Hypothalamus (tissue), 51 donors: ENCODE measurements at places on chromosomes 12 and 14.

- DNase-seq: no peak
Observed at GRCh38 chr14:24058260-24058950, 6.6 kb downstream of the CARMIL3 start.

GRCh38 chr14:81394739-81395138 lies 5.4 kb downstream of the STON2 start:
- DNase-seq: no peak

DNA sequence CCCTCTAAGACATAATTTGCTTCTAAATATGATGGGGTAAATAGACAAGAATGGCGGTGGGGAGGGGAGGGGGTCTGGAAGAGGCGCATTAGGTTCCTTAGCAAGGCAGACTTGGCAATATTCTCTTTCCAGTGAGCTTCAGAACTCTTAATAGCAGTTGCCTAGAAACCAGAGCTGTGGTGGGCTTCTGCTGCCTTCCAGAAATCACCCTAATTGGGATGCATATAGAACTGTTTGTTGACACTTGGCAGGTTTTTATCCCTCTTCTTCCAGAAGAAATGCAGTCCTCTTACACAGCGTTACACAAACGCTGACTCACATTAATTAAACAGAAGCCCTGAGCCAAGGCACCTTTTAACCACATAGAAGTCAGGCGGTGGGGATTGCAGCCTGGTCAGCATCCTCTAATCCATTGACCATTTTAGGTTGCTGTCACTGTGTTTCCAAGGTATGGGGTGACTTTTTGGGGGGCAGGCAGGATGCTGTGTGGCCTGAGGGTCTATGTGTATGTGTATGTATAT lies 114.1 kb downstream of the CCDC60 start:
- no peak for DNase-seq

- DNase-seq: no peak
Observed at GRCh38 chr14:96083667-96084320, 44.6 kb downstream of the C14orf132 start.

DNA sequence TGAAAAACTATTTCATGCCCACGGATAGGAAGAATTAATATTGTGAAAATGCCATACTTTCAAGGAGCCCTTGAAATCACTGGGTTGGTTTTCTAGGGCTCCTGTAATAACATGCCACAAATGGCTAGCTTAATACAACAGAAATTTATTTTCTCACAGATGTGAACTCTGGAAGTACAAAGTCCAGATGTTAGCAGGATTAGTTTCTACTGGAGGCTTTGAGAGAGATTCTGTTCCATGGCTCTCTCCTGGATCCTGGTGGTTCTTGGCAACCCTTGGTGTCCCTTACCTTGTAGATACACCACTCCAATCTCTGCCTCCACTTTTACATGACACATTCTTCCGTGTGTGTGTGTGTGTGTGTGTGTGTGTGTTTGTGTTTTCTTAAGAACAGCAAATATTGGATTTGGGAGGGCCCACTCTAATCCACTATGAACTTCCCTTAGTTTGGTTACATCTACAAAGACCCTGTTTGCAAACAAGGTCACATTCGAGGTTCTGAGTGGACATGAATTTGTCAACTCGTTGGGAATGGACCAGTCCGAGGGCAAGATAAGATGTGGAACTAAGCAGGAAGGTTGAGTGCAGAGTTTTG lies 381.1 kb downstream of the IPO8 start:
- DNase-seq: no peak

- no peak for DNase-seq
Observed at GRCh38 chr12:30074916-30075315, 291.2 kb upstream of the TMTC1 start.

DNA sequence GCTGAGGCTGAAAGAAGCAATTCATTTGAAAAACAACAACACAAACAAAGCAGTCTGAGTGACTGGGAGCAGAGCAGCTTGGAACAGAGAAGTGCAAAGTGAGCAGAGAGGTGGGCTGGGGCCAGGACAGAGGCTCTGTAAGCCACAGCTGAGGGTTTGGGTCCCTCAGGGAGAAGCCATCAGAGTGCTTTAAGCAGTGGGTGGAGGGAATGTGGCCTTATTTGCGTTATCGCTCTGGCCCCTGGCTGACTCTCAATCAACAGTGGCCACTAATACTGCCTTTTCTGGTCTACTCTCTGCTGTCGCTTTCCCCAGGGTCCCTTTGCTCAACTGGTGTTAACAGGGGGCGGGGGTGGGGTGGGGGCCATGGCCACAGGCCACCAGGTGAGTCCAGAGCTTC lies 44.2 kb downstream of the IRF2BPL start:
- DNase-seq: no peak

DNA sequence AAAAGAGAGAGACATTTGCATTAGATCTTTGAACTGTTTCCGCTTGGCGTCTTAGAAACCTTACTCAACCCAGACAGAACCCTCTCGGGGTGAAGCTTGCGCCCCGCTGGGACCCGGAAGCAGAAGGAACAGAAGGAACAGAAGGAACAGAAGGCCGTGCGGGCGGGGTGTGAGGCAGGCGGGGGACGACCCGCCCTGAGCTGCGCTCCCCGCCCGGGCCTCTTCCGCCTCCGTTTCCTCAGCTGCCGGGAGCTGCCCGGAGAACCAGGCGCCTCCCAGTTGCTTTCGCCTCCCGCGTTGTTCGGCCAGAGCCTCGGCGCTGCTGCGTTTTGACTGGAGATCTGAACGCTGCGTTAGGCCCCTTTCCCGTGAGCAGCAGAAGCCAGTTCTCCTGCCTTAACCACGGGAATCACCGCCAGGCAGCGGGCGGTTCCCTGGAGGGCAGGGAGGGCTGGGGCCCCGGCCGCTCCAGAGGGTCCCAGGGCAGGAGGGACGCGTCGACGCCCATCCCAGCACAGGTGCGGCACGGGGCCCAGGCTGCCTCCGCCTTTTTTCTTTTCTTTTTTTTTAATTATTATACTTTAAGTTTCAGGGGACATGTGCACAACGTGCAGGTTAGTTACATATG lies 19.3 kb upstream of the MMP17 start:
- no peak for DNase-seq

DNA sequence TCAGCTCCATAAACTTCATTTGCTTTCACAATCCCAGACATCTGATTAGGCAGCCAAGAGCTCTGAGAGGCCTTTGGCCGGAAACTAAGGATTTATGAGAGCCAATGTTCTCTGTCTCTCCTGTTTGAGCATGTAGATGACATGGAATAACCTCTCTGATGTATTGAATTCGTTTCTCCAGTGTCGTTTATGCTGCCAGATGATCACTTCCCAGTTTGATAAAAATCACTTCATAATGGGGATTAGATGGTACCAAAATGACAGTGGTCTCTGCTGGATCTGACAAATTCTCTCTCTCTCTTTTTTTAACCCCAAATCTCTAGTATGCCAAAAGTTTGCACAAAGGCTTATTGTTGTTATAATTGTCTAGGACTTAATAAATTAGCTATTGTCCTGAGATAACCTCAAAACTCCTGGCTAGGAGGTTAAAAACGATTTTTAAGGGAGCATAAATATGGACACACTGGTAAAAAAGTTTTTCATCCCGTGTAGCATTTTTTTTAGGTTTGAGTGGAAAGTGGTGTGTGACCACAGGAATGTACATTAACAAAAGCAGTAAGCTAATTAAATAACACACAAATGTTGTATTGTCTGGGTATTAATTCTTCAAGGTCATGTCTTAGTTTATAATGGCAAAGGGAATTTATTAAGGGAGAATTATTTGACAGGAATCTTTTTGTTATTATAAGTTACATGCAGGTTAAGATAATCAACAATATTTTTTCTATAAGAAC lies 82.6 kb upstream of the USP44 start:
- DNase-seq: no peak

- DNase-seq: no peak
Observed at GRCh38 chr14:77565289-77565993, 51.0 kb downstream of the SPTLC2 start.

DNA sequence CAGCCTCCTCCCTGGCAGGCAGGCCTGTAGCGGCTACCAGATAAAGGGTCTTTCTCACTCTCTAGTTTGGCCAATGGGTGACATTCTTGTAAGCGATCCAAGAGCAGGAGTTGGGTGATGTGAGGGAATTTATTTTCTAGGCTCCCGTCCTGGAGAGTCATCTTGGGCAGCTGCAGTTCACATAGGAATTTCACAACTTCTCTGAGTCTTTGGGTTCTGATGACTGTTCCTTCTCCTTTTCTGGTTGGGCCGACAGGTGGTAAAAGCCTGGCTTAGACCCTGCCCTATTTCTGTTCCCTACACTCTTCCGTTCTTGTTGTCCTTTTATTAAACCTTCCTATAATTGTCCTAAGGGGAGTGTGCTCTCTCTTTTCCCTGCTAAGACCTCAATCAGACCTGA lies 42.6 kb upstream of the POC1B start:
- DNase-seq: no peak

DNA sequence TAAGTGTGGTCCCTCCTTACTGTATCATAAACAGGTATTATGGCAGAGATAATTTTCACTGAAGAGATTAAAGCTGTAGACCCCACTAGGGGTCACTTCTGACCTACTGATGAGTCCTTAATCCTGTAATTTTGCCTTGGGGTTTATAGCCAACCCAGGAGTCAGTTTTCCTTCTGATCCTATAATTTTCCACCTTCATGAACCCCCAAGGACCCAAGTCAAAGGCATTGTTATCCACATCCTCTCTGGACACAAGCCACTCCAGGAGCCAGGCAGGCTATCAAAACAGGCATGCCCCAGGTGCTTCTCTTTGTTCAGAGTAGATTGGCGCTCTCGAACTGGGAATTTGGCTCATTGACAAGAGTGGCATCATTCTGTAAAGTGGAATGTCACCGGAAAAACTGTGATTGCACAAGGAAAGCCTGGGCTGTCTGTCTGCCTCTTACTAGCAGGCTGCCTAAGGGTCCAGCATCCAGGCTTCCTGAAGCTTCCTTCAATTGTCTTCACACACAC lies 1523.2 kb upstream of the FLRT2 start:
- DNase-seq: no peak

- no peak for DNase-seq
Observed at GRCh38 chr12:2628401-2628800, 166.4 kb upstream of the FKBP4 start.

DNA sequence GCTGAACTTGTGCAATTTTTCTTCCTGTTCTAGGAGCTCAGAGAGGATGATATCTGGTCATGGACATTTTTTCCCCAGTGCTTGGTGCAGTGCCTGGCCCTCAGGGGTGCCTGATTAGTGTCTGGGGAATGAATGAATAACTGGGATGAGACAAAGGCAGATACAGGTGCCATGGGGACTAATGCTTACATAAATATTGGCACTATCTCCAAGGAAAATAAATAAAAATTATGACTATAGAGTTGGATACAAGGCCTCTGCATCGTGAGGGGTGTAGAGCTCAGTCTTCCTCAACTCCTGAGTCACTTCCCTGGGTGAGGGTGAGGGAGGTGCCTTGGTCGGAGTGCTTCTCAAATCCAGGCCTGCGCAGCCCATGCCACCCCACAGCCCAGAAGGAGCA lies 188.6 kb downstream of the KCNA5 start:
- no peak for DNase-seq

GRCh38 chr12:57372233-57372632 lies 58.6 kb downstream of the R3HDM2 start:
- DNase-seq: peak; percentile 9

DNA sequence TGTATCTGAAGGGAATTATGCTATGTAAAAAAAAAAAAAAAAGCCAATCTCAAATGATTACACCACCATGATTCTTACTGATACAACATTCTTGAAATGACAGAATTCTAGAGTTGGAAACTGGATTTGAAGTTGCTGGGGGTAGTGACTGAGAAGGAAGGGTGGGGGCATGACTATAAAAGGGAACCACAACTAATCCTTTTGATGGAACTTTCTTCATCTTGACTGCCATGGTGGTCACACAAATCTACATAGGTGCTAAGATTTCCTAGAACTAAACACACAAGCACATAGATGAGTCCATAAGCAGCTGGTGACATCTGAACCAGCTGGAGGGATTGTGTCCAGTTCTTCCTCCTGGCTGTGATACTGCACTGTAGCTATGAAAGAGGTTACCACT lies 51.4 kb downstream of the CLMN start:
- DNase-seq: no peak

- no peak for DNase-seq
Observed at GRCh38 chr12:54004841-54005530, 3.8 kb upstream of the HOXC8 start.

DNA sequence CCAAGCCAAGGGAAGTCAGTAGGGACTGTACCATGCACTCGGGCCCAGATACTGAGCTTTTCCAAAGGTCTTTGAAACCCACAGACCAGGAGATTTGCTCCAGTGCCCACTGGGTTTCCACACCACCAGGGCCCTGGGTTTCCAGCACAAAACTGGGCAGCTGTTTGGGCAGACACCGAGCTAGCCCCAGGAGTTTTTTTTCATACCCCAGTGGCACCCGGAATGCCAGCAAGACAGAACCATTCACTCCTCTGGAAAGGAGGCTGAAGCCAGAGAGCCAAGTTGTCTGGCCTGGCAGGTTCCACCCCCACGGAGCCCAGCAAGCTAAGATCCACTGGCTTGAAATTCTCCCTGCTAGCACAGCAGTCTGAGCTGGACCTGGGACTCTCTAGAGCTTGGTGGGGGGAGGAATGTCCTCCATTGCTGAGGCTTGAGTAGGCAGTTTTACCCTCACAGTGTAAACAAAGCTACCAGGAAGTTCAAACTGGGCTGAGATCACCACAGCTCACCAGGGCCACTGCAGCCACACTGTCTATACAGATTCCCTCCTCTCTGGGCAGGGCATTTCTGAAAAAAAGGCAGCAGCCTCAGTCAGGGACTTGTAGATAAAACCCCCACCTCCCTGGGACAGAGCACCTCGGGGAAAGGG lies 793.7 kb downstream of the RPS29 start:
- no peak for DNase-seq

- DNase-seq: no peak
Observed at GRCh38 chr14:92719421-92719820, 29.0 kb downstream of the LGMN start.

DNA sequence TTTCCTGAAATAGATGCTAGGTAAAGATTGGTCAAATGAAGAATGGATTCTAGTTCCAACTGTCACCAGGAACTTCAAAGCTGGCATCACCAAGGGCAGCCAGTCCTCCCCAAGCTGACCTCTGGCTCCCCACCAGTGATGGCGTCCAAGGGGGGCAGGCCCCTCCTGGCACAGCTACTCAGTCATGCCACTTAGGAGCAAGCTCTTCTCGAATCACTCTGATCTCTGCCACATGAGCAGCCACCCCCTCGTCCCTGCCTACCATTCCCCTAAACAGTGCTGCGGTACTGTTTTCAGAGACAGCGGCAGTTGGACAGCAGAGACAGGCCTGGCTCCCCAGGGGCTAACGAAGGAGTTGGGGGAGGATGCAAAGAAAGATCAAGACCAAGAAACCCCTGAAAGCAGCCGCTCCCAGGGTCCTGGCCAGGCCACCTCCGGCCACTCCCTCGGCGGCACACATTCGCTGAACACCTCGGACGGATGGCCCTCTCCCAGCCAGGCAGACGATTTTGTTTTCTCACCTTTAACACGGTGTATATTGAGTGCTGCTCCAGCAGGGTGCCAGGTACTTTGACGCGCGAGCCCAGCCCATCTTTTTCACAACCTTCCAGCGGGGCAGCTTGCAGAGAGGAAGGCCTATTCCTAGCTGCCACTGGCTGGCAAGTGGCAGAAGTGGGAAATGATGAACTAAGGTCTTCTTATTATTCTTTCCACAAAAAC lies 47.4 kb downstream of the ARL6IP4 start:
- DNase-seq: no peak

- no peak for DNase-seq
Observed at GRCh38 chr12:29980304-29980703, 196.6 kb upstream of the TMTC1 start.
